Osteoblast (primary cell): ENCODE measurements at places on chromosomes 5 and 9. TPM values are rescaled to one million over a fixed set of nuclear protein-coding genes. Genes with fewer than 3 reads are reported as not detected.
A peak's percentile ranks its signal among the peaks of the same experiment; 100 is the strongest.

Gene MLLT3
- 13.8 and 17.4 TPM in 2 replicates for total RNA-seq

Gene ANKRD31
- total RNA-seq, result 0.29 and 0.36 TPM in 2 replicates

Gene OR13D1
- not detected in 2 replicates for total RNA-seq

Gene CARD9
- 1.8 and 5.1 TPM in 2 replicates for total RNA-seq

Gene LIFR
- total RNA-seq, result 33.6 and 39.8 TPM in 2 replicates

Gene MARCOL
- total RNA-seq, result not detected in 2 replicates

Gene PITX1
- 8.3 and 9.8 TPM in 2 replicates for total RNA-seq

Gene LCN1
- not detected in 2 replicates for total RNA-seq

Gene TSSK1B
- total RNA-seq, result 0.72 and 0.88 TPM in 2 replicates

Gene PSD2
- 0.29 and 0.36 TPM in 2 replicates for total RNA-seq

DNA sequence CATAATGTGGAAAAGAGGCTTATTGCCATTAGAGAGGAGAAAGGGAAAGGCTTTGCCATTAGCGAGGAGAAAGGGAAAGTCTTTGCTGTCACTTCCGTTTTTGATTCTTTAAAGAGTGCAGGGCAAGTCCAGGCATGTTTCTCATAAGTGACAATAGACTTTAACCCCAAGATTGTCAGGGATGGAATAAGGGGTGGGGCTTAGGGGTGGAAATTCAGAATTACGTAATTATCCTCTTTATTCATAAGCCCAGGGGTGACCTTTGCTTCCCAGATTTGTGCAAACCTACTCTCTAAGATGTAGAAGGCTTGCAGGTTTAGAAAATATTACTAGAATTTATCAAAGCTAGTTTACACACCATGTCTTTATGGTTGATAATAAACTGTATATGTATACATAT lies 2.3 kb upstream of the PLK2 start:
- peak; percentile 4 for DNase-seq

- peak; percentile 71 for DNase-seq
Measured at GRCh38 chr5:110625376-110625999, 101.0 kb downstream of the TMEM232 start.

DNA sequence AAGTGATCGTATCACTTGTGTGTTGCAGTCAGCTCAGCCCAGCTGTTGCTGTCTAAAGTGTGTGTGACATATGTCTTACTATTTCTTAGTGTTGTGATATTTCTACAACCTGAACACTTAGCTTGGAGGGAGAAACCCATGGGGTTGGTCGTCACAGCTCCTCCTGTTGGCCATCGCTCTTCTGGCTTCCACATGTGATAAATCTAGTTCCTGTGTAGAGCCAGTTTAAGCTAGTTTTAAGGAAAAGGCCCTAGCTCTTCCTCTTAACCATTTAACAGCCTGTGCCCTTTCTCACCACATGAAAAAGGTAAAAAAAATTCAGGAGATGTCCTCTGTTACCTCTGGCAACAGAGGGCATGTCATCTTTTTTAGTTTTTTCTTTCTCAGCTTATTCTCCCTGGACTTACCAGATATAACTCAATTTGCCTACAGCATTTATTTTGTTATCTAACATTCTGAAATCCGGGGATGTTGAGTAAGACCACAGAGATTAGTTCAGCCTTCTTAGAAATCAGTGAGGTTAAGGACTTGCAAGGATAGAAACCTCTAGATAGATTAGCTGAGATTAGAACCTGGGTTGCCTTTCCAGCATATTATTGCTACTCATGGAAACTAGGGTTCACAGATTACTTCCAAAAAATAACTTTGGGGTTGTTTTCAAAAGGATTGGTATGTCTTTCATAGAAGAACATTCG lies 100.4 kb downstream of the GAPVD1 start:
- peak; percentile 63 for DNase-seq

DNA sequence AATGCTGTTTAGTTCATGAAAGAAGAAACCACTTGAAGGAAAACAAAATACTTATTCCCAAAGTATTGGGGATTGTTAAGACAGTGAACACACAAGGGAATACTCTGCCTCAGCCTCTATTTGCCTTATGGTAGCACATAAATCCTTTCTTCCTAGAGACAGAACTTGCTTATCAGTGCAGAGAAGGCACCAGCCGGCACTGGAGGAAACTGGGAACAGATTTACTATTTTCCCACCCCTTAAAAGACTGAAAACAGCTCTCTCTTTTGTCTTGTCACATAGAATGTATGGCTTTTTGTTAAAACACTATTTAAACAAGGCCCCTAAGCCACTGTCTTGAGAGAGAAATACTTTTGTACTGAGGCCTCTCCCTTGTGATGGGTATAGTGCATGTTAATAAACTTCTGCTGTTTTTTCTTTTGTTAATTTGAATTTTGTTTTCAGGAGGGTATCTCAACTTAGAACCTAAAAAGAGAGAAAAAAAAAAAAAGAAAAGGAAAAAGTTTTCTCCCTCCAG lies 40.7 kb upstream of the EDIL3 start:
- no peak for DNase-seq

- DNase-seq, result peak; percentile 84
Measured at GRCh38 chr5:141560725-141561483, 57.9 kb downstream of the DIAPH1 start.

DNA sequence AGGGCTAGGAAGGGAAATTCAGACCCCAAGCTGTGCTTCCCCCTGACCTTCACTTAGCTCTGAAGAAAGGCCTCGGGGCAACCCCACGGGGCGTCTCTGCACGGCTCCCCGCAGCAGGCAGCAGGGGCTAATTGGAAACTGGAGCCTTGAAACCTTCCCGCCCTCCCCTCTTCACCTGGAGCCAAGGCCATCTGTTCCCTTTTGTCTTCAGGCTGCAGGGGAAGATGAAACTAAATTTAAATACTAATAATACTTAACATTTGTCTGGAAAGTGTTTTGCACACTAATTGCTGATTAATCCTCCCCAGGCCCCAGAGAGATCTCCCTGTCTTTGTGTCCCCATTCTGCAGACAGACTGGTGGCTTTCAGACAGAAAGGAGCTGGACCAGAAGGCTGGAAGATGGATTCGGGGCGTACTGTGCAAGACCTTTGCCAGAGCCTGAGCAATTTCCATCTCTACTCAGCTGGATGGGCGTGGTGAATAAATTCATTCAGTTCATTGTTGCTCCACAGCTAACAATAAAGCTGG lies 34.1 kb upstream of the CPLX2 start:
- DNase-seq, result no peak

- no peak for DNase-seq
Measured at GRCh38 chr5:75466006-75466716, 45.3 kb downstream of the CERT1 start.

- no peak for DNase-seq
Measured at GRCh38 chr5:176342766-176343458, 18.7 kb downstream of the KIAA1191 start.

DNA sequence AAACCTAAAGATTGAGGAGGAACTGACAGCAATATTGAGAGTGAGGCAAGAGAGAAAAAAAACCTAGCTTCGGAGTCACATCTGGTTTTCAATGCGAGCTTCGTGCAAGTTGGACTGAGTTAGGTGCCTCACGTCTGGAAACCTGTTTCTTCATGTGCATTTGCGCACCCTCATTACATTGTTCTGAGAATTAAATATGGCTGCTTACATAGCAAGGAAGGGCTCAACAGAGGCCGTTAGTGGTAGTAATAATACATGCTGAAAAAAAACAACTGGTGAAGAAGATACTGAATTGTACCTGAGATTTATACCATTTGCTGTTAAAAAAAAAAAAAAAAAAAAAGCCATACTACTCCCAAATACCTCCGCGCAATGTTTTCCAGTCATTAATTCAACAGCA lies 18.6 kb downstream of the DNAJA1 start:
- DNase-seq, result no peak

GRCh38 chr5:35247648-35248034 lies 17.4 kb upstream of the PRLR start:
- peak; percentile 79 for DNase-seq

DNA sequence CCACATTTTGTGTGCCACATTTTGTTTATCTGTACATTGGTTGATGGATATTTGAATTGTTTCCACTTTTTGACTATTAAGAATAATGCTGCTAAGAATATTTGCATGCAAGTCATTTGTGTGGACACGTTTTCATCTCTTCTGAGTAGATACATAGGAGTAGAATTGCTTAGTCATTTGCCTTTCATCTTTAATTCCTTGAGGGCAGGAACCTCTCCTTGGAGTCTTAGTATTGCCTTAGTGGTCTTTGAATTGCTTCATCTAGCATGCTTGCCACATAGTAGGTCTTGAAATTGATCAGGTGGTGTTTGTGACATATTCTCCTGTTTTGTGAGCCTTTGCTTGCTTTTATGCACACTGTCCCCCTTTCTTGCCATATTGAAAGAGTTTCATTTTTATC lies 128.5 kb downstream of the NR3C1 start:
- DNase-seq, result no peak

GRCh38 chr5:65213921-65214525 lies 267.7 kb downstream of the ADAMTS6 start:
- no peak for DNase-seq

DNA sequence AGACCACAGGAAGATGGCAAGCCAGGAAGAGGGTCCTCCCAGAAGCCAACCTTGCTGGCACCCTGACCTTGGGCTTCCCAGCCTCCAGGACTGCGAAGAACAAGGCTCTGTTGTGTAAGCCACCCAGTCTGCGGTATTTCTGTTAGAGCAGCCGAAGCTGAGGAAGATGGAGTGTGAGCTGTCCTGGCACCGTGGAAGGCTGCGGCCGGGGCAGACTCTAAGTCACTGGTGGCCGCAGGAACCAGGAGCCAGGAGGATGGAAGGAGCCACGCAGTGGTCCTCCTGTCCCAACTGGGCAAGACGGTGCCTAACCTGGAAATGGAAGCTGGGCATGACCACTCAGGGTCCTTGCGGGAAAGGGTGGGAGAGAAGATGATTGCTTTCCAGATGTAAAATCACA lies 89.1 kb downstream of the ZNF354C start:
- DNase-seq, result no peak

GRCh38 chr5:31581498-31582099 lies 49.5 kb downstream of the C5orf22 start:
- no peak for DNase-seq

- DNase-seq, result peak; percentile 31
Measured at GRCh38 chr5:8462565-8462964, 593.6 kb downstream of the MTRR start.

- no peak for DNase-seq
Measured at GRCh38 chr9:76891874-76892273, 14.0 kb downstream of the PRUNE2 start.

DNA sequence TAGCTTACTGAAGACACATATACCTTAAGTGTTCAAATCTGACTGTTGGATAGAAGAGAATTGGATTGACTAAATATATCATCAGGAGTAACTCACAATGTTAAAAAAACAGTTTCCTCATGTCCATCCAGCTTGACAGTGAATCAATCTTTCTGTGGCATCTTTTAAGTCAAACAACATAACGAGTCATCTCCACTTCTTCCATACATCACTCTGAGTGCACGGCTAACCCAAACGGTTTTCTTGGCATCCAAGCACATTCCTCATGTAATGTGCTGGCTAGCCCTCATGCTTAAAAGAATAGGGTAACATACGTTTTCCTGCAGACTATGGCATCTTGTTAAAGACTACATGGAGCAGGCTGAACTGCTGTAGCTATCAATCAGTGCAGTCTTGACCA lies 291.5 kb upstream of the TRPC7 start:
- no peak for DNase-seq
